Stimulated activated CD8-positive, alpha-beta memory T cell treated with anti-CD3 and anti-CD28 coated beads, Interleukin-7, amount 100 ng/mL, for 4 hours (primary cell): ENCODE measurements at places on chromosomes 5 and 9.
A peak's percentile ranks its signal among the peaks of the same experiment; 100 is the strongest.

- no peak for DNase-seq
Observed at GRCh38 chr9:131620764-131621520, 75.6 kb downstream of the PRRT1B start.

DNA sequence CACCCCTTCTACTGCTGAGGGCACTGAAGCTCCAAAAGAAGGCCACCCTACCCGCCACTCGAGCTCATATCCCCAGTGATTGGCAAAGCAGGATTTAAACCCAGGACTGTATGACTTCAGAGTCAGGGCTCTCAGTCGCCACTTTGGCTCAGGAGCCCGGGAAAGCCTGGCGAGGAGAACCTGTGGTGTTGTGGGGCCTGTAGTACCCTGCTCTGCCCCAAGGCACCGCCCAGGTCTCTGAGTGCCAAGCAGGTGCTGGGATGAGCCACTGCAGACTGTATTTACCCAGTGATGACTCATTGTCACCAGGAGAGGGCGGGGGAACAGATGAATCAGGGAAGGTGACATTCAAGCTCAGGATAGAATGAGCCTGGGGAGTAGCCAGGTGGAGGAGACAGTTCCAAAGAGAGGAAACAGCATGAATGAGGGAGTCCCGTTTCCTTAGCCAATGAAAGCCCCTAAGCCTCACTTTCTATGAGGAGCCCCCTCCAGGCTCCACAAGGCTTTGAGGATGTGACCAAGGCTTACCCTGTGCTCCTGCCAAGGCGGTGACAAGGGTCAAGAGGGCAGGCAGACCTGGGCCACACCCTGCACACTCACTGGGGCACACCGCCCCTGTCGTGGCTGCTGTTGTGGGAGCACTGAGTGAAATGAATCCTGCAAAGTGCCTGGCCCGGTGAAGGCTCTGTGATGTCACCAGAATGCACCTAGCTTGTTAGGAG is 17.8 kb upstream of the DPM2 start:
- DNase-seq: peak; percentile 82

GRCh38 chr9:110650991-110651411 is 17.6 kb upstream of the MUSK start:
- DNase-seq: no peak

GRCh38 chr5:123951582-123951977 is 439.6 kb downstream of the CSNK1G3 start:
- DNase-seq: no peak

DNA sequence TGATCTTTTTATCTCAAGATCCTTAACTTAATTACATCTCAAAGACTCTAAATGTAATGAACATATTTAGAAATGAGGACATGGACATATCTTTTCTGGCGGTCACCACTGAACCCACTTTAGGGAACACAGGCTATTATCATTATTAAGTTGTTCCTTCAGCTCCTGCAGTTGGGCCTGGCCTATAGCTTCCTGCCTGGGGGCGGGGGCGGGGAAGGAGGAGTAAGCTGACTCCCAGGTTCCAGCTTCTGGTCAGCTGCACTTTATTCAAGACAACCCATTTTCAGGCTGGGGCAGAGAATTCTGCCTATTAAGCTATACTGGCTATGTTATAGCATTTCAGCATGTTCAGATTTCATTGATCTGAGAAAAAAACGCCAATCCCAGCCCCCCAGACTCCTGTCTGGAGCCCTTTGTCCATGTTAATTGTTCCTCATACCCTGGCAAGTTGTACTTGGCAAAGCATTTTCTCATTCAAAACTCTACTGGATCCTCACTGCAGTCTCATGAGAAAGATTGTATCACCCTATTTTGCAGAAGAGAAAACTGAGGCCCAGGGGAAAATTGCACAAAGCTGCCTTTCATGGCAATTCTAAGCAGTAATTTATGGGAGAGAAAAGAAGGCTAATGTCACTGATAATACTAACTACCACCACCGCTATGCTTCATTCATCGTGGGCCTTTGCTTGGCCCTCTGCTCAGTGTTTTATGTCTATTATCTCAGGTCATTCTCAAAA is 25.1 kb downstream of the COL15A1 start:
- no peak for DNase-seq
